ENCODE measurements at places on chromosomes 1 and 21.
A peak's percentile ranks its signal among the peaks of the same experiment; 100 is the strongest.

DNA sequence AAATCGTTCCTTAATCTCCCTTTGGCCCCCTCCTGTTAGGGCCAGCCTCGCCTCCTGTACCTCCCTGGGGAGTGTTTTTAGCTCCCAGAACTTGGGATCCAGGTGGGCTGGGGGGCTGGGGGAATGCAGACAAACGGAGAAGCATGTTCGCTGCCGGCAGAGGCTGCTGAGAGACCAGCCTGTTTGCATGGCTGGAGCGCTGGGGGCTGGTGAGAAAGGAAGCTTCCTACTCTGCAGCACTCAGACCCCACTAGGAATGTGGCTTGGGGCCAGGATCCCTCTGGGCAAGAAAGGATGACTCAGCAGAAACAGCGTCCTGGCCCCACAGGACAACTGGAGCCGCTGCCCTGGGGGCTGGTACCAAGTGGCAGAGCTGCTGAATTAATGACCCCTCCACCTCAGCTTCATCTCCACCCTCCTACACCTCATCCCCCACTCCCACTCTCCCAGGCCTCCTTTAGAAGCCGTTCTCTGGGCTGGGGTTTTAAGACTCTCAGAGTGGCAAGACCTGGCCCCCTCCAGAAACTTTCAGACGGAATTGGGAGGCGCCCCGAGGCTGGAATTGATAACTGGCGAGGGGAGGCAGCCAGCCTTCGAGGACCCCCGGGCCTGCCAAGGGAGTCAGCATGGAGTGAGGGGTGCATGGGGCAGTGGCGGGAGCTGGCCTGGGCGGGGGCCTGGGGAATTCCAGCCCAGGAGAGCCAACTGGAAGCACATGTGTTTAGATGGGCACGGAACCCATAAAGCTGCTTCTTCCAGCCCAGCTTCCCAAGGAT, 28.5 kb upstream of the EPS8L3 start:
- peak; percentile 98 for DNase-seq

DNA sequence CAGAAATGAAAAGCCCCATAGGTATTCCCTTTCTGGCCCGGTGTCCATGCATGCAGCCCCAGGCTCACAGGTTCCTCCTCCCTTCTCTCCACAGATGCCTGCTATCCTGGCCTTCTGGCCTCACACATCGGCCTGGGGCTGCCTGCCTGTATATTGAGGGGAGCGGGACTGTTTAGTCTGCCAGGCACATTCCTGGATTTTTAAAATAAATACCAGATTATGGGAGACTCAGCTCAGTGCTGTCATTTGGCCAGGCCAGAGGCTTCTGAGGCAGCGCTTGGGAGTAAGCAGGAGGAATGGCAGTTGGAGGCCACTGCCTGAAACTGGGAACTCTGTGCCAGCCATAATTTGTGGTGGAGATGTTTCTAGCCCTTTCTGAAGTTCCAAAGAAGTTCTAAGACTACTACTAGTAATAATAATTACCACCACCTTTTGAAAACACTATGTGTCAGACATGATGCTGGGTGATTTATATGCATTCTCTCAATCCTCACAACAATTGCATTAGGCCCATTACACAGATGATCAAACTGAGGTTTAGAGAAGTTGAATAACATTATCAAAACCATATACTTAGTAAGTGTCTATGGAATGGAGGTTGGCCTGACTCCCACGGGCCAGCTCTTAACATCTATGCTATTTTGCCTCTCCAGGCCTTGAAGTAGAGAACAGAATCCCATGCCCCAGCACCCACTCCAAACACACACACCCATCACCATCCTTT, 107.6 kb downstream of the PLXNA2 start:
- peak; percentile 29 for DNase-seq

DNA sequence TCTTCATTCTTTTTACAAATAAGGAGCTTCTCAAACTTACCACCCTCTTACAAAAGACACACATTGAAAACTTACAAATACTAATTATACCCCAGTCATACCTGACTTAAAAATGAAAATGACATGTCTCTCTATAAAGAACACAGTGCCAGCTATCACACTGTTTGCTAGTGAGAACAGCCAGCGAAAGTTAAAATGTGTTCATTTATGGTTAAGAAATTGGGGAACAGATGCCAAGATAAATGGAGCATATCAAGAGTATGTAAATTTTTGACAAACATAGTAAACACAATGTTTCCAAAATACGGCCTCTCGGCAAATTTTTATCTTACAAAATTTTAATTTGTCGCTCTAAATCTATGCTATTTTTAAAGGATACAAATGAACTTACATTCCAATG, 1422.9 kb downstream of the KCNT2 start:
- DNase-seq: no peak

GRCh38 chr1:221715321-221716169, 26.3 kb downstream of the DUSP10 start:
- peak; percentile 26 for DNase-seq

DNA sequence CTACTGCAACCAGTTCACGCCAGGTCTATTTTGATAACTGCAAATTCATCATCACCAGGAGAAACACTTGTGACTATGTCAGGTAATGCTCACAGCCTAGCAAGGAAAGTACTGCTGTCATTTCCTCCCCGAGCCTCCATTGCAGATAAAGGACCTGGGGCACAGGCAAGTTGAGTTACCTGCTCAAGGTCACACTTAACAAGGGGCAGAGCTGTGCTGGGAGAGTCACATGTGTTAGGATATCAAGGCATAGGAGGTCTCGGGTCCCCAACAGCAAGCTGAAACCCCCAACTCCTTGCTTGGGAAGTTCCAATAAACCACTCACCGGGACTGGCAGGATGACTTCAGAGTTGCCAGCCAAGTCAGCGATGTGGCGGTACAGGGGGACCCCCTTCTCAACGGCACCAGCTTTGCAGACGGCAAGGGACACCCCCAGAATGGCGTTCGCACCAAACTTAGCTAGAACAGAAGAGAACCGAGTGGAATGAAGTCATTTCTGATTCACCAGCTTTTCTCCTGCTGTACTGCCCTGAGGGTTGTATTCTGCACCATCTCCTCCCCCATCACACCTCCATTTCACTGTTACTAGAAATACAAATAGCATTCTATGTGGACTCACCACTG, 11.6 kb downstream of the ENO1 start:
- DNase-seq: no peak

DNA sequence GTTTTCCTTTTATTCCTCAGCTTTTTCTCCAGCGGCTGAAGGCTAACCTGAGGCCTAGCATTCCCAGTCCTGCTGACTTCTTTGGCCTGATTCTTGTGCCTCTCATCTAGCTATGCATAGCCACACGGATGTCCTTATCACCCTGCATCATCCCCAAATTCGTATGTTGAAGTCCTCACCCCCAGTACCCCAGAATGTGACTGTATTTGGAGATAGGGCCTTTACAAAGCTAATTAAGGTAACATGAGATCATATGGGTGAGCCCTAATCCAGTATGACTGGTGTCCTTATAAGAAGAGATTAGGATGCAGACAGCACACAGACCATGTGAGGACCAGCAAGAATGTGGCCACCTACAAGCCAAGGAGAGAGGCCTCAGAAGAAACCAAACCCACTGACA, 44.6 kb downstream of the CDCP2 start:
- no peak for DNase-seq

DNA sequence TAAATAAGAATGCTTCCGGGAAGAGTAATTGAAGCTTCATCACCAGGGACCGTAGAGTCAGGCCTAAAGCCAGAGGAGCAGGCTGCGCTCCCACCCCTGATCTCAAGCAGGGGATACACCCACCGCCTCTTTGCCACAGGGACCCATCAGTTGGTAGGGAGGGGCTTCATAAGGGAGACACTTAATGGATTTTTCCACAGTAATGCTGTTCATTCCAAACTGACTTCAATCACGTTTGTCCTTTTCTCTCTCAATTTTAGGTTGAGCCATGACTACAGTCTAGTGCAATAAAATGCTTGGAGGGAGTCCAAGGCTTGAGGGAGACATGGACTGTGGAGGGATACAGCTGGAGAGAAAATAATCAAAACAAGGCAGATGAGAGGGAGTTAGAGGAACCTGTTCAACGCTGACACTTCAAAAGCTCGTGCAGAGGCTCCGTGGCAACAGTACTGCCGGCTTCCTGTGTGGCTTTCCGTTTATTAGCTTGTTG, 111.5 kb downstream of the SEC16B start:
- DNase-seq: peak; percentile 22

DNA sequence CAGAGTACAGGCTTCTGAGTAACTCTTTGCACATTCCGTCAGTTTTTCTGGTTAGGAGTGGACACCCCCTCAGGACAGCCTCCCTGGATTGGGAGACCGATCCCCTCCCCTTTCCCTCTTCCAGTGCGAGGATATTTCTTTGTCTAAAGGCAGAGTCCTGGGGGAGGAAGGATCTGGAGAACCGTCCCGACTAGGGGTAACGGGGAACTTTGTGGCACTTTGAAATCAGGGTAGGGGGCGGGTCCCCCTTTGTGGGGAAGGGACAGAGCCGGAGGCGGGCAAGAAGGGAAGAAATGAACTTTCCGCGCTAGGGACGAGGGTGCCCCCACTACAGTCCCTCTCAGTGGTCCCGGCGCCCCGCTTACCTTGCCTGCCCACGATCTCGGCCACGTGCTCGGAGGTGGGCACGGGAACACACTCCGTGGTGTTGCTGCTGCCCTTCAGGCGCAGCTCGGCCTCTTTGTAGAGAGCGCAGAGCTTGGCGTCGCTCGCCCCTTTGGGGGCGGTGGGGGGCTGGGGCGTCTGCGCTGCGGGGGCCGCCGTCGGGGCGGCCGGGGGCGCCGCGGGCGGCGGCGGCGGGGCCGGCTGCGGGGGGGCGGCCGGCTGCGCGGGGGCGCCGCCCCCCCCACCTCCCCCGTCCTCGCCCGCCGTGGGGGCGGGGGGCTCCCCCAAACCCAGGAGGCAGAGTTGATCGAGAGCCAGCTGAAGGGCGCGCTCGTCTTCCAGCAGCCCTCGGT, 917 bp downstream of the MEX3A start:
- peak; percentile 62 for DNase-seq

DNA sequence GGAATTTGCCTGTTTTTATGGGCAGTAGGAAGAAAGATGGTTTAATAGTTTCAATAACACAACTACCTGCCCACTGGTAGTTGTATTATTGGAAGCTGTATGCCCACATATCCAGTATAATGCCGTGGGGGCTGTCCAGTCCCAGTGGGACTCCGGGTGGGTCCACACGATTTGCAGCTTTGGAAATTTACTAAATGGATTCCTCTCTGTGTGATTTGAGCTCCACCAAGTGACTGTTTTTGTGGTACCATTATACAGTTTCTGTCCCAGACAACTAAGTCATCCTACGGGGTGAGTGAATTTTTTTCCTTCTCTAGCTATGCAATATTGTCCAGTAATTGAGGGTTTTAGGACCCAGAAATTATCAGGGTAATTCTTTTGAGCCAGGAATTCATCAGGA, 86.8 kb downstream of the PLA2G4A start:
- DNase-seq: no peak

DNA sequence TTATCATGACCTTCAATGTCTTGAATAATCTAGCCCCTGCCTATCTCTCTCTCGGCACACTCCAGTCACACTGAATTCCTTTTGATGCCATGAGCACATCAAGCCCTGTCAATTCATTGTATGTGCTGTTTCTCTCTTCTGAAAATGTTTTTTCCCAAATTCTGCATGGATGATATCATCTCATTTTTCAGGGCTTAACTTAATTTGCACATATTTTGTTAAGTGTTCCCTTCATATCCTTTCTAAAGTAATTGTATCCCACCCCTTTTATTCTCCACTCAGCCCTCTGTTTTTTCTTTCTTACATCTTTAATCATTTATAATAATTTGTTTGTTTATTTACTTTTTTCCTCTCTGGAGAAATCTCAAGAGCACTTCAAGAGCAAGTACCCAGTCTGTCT, 149.9 kb downstream of the ZNF326 start:
- DNase-seq: no peak

DNA sequence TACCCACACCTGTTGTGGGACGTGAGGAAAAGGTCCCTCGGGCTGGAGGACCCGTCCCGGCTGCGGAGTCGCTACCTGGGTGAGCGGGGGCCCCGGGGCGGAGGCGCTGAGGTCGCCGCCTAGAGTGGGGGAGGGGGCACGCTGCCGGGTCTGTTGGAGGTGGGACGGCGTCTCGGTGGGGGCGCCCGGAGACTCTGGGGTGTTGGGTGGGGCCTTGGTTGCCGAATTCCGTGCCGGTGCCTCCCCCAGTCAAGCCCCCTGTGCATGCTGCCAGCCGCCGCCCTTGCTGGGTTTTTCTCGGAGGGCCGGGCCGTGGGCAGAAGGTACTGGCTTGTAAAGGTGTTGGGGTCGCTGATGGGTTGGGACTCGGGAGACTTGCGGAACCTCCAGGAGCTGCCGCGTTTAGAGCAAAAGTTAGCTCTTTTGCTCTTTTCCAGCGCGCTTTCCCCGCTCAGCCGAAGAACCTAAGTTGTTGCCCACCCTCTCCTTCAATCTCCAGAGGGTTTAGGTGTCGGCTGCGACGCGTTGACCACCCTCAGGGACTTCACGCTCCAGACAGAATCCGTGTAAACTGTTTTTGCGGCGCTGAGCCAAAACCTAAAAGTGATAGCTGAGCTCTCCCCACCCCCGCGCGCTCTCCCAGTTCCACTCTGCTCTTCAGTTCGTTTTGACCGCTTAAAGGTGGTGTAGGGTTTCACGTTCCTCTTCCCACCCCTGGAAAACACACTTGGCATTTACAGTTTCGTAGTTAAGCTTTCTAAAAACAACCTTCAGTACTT, at the start of gene MPC2:
Gene MPC2, minus strand, starts transcription at position 143 of the 779 bp plus-strand sequence. CDS start 1,231 bp downstream, outside the sequence.
- DNase-seq: peak; percentile 77

DNA sequence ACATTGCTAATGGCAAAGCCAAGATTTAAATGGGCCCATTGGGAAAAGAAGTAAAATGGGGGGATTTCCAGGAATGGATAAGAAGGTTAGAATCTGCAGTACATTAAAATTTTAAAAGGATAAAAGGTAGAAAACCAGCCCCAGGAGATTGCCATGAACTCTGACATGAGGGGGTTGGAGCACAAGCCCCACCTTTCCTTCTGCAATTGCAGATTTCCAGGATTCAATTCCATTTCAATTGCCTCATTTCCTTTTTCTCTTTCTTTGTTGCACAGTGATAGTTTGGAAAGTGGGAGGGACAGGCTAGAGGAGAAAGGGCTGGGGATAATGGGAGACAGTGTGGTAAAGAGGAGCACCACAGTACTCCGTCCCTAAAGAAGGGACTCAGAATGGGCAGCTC, 238.5 kb upstream of the RAB4A start:
- DNase-seq: no peak

GRCh38 chr1:95311014-95311413, 77.0 kb downstream of the RWDD3 start:
- no peak for DNase-seq

DNA sequence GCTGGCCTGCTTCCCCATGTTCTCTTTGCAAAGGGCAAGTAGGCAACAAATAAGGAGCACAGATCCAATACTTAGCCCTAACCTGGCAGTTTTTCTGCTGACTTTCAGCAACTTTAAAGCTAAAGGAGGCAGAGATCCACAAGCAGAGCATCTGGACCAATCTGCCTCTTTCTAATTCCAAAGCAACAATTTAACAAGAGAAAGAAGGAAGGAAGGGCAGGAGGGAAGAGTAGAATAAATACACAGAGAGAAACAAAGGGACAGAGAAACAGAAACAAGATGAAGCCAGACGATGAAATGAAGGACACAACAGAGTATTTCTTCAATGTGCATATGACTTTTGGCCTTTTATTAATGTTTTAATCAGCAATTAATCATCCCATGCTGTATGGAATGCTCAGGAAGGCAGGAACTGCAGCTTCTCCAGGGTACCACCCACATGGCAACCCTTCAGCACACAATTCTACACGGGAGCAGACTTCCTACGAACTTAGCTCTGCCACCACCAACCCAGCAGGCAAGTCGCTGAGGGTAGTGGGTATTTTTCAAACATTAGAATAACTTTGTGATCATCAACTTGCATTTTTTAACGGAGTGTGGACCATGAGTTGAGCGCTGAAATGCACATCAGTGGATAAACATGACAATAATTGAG, 15.3 kb downstream of the CLCC1 start:
- peak; percentile 39 for DNase-seq
